SJSA1 (cell line): ENCODE measurements at places on chromosomes 5 and 9. TPM values are rescaled to one million over a fixed set of nuclear protein-coding genes. Genes with fewer than 3 reads are reported as not detected.
A peak's percentile ranks its signal among the peaks of the same experiment; 100 is the strongest.

The EIF4EBP3 gene
- total RNA-seq, result 1.4 TPM in 1 of 2 replicates, not detected in the other

GRCh38 chr5:128703322-128703721 lies 165.3 kb upstream of the FBN2 start:
- no peak for DNase-seq

DNA sequence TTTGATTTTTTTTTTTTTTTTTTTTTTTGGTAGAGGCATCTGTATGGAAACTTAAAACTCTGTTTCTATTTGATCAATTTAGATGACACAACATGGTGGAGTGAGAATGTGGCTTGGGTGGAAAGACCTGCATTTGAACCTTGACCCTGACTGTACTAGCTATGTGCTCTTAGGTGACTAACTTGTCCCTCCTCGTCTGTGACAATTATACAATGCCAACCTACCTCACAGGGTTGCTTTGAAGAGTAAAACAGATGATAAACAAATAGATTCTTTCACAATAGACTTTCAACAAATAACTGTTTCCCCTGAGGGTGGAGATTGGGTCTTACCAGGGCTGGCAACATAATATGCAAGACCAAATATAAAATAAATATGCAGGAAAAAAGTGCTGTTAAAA lies 109.3 kb downstream of the CRB2 start:
- no peak for DNase-seq

The DAB2IP gene
- 1.2 and 2.8 TPM in 2 replicates for total RNA-seq

DNA sequence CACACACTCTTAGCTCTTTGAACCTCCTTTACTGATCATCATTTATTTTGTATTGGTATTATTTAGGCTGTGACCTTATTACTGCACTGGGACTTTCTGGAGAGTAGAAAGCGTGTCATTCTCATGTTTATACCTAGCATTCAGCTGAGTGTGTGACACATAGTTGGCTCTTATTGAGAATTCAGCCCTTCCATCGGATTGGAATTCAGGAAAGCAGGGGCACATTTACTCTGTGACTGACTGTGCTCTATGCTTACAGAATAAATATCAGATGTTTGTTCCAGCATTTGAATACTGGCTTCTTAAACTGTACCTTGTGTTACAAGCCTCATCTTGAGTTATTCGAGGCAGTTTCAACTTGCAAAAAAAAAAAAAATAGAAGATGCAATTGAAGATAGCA lies 360.9 kb upstream of the DAP start:
- DNase-seq, result no peak

The CDKN2B gene
- 22.3 and 29.6 TPM in 2 replicates for total RNA-seq

The KDM4C gene
- total RNA-seq, result 3.4 and 5.1 TPM in 2 replicates

- DNase-seq, result peak; percentile 62
These were observed 10.0 kb downstream of the SLIT3 start for GRCh38 chr5:169290895-169291294.

DNA sequence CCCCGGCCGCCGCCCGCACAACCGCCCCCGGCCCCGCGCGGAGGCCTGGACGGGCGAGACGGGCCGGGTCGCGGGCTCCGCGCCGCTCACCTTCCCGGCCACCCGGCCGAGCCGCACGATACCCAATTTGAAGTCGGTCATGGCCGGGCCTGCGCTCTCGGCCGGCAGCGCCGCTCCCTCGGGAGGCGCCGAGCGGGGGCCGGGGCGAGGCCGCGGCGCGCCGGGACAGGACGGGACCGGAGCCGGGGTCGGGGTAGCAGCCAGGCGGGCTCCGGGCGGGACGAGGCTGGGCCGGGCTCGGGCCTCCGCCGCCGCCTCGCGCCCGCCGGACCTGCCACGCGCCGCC lies 216 bp downstream of the ZMYND19 start:
- no peak for DNase-seq

GRCh38 chr9:127612939-127613582 lies 984 bp downstream of the STXBP1 start:
- DNase-seq, result peak; percentile 61

The STK32A gene
- total RNA-seq, result 0.05 TPM in 1 of 2 replicates, not detected in the other

The PDGFRB gene
- 98.6 and 113 TPM in 2 replicates for total RNA-seq

DNA sequence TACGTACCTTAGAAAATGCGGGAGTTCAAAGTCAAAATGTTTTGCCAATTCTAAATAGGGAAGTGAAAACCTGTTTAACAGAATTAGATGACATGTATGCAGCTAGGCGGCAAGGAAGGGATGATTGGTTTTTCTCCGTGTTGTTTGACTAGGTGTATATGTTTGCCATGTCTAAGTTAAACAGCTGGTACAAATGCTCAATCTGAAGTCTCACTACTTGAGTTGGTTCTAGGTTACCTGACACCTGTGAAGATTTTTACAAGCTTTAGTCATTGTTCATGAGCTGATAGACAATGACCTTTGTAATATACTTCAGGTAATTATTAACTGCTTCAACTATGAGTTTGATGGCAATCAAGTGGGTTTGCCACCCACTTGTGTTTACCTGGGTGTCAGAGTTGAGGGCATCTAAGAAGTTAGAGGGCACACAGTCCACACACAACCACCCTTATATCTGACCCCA lies 74.3 kb downstream of the SLC44A1 start:
- no peak for DNase-seq

The UNC5A gene
- total RNA-seq, result not detected in 2 replicates

The SLC6A7 gene
- total RNA-seq, result not detected in 2 replicates

DNA sequence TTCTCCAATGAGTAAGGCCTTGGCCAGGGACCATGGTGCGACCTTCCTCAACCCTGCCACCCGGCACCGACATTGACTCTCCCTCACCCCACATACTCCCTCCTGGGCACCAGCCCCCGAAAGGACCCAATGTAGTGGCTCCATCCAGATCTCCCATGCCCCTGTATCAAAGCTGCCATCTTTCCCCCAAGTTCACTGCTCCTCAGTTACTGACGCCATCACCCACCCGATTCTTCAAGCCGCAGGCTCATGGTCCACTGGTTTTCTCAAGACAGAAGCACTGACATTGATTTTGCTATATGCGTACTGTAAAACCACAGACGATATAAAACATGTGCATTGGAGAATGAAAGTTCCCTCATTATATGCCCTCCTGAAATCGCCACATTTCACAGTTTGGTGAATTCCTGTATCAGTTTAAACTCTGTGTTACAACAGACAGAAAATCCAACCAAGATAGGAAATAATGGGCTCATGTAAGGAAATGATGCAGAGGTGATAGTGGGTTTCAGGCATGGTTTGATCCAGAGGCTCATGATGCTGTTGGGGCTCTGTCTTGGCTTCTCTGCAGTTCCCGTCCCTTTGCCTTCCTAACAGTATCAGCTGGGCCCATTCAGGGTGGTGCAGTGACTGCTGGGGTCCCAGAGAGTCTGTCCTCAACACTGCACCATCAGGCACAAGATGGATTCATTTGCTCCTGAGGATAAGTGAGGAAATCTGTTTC lies 207.3 kb upstream of the IER5L start:
- no peak for DNase-seq

The PPP3R2 gene
- not detected in 2 replicates for total RNA-seq

DNA sequence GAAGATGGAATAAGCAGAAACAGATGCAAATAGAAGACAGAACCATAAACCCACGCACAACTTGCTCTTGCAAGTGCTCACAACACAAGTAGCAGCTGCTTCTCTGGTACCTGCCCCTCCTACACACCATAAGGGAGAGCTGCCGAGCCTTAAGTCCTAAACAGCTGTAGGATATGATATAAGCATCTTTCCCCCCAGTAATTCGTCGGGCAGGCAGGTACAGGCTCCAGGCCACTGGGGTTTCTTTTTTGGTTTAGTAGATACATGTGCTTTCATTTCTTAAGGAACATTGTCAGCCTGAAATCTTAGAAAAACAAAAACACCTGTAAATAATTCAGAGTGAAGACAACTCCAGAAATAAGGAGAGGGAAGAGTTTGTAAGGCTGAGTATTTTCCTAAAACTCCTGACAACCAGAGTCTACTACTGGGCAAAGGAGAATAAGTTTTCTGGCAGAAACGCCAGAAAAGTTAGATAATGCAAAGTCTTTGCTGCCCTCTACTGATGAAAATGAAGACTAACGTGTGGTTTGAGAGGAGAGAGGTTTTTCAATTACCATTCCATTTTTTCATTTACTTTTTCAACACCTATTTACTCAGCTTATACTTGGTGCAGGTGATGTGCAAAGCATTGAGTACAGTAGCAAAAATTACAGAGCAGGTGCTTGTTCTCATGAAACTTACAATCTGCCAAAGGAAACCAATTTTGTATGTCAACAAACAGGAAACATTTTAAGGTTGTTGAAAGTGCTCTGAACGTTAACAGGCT lies 20.1 kb upstream of the TCERG1 start:
- DNase-seq, result peak; percentile 47

The TMEM215 gene
- not detected in 2 replicates for total RNA-seq

DNA sequence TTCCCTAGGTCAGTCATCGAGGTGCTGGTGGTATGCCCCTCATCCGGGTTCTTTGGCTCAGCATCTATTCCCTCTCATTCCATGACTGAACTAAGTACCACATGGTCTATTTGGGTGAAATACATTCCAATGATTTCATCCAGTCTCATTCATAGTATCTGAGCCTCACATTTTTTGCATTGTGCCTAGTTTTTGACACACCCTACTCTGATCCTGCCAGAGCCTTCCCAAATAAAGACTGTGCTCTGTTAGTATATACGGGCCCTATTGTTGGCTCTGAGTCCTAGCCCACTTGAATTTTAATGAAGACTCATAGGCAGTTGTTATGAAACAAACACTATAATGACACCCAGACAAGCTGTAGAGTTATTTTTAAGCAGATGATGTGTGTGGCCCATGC lies 740.7 kb downstream of the CETN3 start:
- peak; percentile 4 for DNase-seq

GRCh38 chr5:171478946-171479775 lies 59.7 kb downstream of the FGF18 start:
- DNase-seq, result no peak

The AIF1L gene
- total RNA-seq, result 0.19 and 0.61 TPM in 2 replicates

The ZNF618 gene
- total RNA-seq, result 1.1 and 4.7 TPM in 2 replicates

The COL5A1 gene
- 148 and 165 TPM in 2 replicates for total RNA-seq

GRCh38 chr5:170132269-170132975 lies 26.7 kb downstream of the FOXI1 start:
- peak; percentile 45 for DNase-seq

DNA sequence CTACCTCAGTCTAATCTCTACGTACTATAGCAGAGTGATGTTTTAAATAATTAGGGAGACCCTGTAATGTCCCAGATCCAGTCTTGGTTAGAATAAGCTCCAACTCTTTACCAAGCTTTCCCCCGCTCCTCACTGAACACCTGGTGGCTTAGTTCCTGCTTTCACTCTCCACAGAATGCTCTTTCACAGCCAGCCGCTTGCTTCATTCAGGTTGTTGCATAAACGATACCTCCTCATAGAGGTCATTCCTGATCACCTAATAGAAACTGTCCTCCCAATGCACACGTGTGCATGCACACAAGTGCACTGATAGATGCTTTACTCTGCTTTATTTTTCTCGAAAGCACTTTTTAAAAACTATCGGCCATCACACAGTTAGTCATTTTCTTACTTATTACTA lies 298.1 kb downstream of the TRPM3 start:
- DNase-seq, result no peak

GRCh38 chr9:128702949-128703615 lies 779 bp downstream of the PKN3 start:
- DNase-seq, result peak; percentile 59

DNA sequence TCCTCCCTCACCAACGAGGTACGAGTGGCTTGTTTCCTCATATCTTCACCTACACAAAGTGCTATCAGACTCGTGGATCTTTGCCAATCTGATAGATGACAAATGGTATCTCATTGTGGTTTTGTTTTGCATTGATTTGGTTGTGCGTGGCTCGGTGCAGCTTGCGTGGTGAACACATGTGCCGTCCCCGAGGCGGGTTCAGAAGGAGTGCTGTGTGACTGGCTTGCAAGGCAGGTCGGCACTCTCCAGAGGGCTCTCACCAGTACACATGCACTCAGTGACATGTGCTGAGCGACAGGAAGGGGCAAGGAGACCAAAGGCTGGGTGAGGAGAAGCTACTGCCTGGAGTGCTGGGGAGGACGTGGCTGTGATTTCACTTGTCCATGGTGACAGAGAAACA lies 95.3 kb upstream of the PITX1 start:
- no peak for DNase-seq

The FOXD4L4 gene
- total RNA-seq, result not detected in 2 replicates

- DNase-seq, result no peak
These were observed 764.1 kb upstream of the ARRDC3 start for GRCh38 chr5:92147266-92147665.

DNA sequence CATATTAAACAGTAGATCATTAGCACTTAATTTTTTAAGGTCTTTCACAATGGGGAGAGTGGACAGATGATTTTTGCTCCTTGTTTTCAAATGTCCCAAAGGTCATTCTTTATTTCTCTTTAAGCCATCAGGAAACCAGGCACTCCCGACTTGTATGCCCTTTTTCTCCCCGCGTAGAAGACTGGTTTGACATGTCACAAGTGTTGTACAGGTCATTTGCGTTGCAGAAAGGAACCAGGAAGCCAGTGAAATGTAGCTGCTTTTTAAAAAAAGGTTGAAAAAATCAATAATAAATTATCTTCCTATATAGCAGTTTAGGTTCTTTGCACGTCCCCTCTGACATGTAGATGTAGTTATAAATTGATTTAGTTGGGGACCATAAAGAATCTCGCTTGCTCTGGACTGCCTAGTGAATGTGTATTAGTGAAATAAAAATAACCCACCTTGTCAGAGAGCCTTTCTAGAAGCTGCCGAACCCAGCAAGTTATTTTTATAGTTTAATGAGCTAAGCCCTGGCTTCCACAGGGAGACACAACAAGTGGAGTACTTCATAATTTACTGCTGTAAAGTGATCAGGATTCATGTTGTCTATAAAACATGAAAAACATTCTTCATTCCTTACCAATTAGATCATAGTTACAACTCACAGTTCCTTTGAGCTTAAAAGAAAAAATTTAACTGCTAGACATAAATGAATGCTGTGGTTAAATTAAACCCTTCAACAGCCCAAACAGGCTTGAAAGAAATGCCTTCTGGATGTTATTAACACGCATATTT lies 404.6 kb downstream of the CSNK1G3 start:
- no peak for DNase-seq

The ORM2 gene
- total RNA-seq, result not detected in 2 replicates
